T-helper 22 cell (primary cell): ENCODE measurements at places on chromosomes 7 and 10.

DNA sequence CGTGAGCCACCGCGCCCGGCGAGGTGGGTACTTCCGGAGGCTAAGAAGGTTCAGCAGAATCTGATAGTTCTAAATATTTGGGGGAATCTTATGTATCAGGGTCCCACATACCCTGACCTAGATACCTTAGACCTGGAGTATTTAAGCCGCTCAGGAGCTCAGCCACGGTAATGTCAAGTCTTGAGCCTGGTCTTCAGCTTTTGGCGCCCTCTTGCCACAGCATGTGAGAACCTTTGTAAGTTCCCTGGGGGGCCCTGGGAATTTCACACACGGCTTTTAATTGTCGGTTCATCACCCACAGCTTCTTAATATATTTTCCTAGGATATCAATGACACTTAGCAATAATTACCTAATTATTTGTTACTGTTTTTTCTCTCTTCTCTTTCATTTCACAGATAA, 324.3 kb upstream of the GALNT17 start:
- DNase-seq: no peak

DNA sequence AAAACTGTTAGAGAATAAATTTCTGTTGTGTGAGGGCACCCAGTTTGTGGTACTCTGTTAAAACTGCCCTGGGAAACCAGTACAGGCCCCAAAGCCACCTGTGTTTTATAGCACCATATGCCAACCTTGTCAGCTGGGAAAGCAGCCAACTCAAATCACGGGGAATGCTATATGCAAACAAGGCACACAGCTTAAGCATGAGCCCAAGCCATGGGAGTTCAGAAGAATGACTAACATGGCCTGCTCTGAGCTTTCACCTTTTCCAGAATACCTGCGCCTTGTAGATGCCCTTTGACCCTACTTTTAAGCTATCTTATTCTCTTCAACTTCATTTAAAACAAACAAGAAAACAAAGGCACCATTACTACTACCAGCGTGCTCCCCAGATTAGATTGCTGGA, 5.5 kb upstream of the SLC25A13 start:
- DNase-seq: no peak

DNA sequence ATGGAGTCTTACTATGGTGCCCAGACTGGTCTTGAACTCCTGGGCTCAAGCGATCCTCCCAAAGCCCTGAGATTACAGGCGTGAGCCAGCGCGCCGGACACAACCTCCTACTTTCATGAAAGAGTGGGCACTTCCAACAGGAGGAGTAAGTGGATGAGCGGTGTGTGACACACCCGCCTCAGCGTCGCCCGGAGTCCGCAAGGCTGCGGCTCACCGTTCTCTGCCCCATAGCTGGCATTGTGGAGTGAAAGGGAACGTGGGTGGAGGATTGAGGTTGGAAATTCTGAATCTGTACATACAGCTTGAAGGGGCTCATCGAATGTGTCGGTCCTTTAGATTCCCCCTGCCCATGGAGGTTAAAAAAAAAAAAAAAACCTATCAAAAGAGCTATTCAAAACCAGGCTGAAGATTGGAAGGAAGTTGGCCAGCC, 524 bp upstream of the PRXL2A start:
- no peak for DNase-seq

- no peak for DNase-seq
These were observed 52.0 kb downstream of the REEP3 start for GRCh38 chr10:63573068-63573697.

GRCh38 chr7:34074421-34074820, 169.1 kb downstream of the BMPER start:
- DNase-seq: no peak
